Skin of body (tissue), 3 donors: ENCODE measurements at places on chromosomes 1 and 21. TPM values are rescaled to one million over a fixed set of nuclear protein-coding genes. Genes with fewer than 3 reads are reported as not detected.

Gene THBS3
- 32.5 TPM for total RNA-seq

Gene HMGCS2
- total RNA-seq = 0.89 TPM

Gene CAPZA1
- 147 TPM for total RNA-seq

Gene ANKRD45
- total RNA-seq = 0.49 TPM

Gene GJA8
- not detected for total RNA-seq

Gene PLEKHN1
- 1.9 TPM for total RNA-seq

Gene CASQ1
- total RNA-seq = 109 TPM

Gene ADAMTSL4
- 22.1 TPM for total RNA-seq

Gene NPR1
- total RNA-seq = 10.6 TPM

Gene KIF26B
- 5.8 TPM for total RNA-seq

Gene LCE3C
- total RNA-seq = not detected

Gene CAPN8
- total RNA-seq = 16.4 TPM

Gene TPTE
- not detected for total RNA-seq

Gene CD55
- total RNA-seq = 84.7 TPM

Gene MPL
- total RNA-seq = 0.10 TPM

Gene CIART
- 2.1 TPM for total RNA-seq

Gene CYP4Z1
- total RNA-seq = 0.39 TPM

Gene PCSK9
- 11.1 TPM for total RNA-seq

Gene BRINP3
- total RNA-seq = 0.20 TPM

Gene SELP
- total RNA-seq = 1.4 TPM

Gene TMIGD3
- 0.30 TPM for total RNA-seq

Gene CA6
- total RNA-seq = 4.8 TPM

Gene RAP1GAP
- 3.9 TPM for total RNA-seq

Gene KCNQ4
- total RNA-seq = 1.8 TPM

Gene KLHDC9
- total RNA-seq = not detected
